ENCODE measurements at places on chromosomes 7 and 10.

- DNase-seq: no peak
These were observed 145.9 kb downstream of the NRCAM start for GRCh38 chr7:108310351-108310750.

GRCh38 chr10:92291921-92292845, 1.2 kb downstream of the MARCHF5 start:
- peak; percentile 10 for DNase-seq

DNA sequence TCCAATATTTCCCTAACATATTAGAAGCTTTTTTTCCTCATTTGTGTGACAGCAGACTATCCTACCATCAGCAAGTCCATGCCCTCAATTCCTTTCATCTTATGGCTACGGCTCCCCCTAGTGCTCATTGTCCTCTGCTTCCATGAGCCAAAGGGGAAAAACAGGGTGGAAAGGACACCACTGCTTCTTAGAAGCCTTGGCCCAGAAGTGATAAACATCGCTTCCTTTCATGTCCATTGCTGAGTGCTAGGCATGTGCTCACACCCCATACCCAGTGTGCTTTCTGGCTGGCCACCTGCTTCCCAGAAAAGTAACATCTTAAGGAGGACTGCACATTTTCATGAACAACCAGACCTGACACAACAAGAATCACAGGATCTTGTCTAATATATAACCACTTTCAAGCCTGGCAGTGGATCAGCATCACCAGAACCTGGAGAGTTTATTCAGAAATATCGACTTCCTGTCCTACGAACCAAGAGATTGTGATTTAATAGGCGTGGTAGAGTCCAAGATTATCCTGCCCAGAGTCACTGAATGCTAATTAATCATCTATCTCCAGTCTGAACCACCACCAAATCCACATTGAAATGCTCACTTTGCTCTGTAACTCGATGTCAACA, 650.5 kb upstream of the SORCS1 start:
- DNase-seq: no peak

GRCh38 chr10:114698271-114699061, 40.4 kb upstream of the ABLIM1 start:
- no peak for DNase-seq

GRCh38 chr10:17122052-17122451, 7.6 kb downstream of the CUBN start:
- no peak for DNase-seq

DNA sequence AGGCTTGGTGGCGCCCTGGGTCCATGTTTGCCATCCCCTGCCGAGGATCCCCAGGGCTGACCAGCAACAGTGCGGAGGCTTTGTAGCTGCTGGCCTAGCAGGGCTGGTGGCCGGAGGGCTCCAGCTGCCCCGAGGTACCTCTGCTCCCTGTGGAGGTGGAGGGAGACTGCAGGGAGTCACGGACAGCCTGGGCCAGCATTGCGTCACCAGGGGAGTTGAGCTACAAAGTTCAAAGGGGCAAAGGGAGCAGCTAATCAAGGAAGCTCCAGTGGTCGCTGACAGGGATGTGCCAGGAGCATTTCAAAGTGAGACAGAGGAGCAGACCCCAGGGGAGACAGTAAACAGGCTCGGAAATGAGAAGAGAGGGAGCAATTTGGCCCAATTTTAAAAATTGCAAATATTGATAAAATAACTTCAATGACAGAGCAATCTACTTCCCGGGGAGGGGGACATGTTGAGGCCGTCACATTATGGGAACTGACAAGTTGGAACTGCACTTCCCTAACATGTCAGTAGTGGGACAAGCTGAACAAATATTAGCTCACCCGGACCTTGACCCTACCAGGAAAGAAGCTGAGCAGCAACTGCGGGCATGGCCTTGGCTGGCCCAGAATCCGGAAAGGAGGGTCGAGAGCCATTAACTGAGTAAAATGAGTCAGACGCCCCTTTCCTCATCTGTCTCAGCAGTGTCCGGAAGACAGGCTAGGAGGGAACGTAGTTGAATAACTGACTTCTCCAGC, 39.4 kb downstream of the BTBD16 start:
- no peak for DNase-seq

- DNase-seq: no peak
These were observed 317.3 kb upstream of the CACNA2D1 start for GRCh38 chr7:82760831-82761230.

GRCh38 chr7:123741940-123742339, 6.9 kb downstream of the WASL start:
- no peak for DNase-seq

DNA sequence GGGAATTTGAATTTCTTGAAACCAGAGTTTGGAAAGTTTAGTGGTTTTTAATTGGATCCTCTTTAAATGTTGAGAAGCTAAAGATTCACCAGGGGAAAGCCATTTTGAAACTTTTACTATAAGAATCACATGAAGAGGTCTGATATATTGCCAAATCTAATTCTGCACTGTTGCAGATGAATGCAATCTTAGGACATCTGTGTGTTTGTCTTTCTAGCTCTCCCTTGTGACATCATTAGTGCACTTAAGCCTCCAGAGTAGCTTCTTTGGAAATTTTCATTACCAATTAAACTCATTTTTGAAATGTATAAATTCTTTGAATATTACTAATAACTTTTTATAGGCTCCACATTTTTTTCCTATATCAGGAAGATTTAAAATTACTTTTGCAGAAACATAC, 160.2 kb downstream of the BICC1 start:
- DNase-seq: no peak

DNA sequence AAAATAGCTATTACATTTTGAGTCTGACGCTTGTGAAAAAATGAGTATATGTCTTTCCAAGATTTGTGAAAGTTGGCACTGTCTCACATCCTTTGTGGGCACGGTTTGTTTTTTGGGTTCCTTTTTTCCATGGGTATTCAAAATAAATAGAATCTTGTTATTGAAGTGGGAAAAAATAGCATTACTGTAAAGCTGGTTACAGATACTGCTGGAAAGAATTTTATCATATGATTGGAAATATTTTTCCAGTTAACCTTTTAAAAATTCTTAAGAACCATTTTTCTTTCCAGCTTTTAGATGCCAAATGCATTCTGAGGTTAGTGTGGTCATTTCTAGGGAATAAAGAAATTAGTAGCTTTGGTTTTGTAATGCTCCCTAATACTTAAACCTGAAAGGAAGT, 11.4 kb downstream of the NET1 start:
- no peak for DNase-seq

- no peak for DNase-seq
These were observed 188.1 kb upstream of the MYO3A start for GRCh38 chr10:25745976-25746375.

GRCh38 chr10:21261842-21262294, 263.6 kb downstream of the SKIDA1 start:
- no peak for DNase-seq

DNA sequence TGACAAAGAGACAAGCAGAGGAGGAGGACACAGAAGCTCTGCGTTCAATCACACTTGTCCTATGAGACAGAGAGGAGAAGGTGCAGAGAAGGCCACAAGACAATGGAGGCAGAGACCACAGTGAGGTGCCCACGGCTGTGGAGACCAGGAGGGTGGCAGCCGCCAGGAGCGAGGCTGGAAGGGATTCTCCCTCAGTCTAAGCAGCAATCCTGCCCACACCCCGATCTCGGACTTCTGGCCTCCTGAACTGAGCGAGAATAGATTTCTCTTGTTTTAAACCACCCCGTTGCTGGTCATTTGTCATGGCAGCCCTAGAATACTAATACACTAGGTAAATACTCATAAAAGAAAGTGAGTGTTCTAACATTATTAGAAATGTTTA, 92.1 kb downstream of the CYTH3 start:
- no peak for DNase-seq

DNA sequence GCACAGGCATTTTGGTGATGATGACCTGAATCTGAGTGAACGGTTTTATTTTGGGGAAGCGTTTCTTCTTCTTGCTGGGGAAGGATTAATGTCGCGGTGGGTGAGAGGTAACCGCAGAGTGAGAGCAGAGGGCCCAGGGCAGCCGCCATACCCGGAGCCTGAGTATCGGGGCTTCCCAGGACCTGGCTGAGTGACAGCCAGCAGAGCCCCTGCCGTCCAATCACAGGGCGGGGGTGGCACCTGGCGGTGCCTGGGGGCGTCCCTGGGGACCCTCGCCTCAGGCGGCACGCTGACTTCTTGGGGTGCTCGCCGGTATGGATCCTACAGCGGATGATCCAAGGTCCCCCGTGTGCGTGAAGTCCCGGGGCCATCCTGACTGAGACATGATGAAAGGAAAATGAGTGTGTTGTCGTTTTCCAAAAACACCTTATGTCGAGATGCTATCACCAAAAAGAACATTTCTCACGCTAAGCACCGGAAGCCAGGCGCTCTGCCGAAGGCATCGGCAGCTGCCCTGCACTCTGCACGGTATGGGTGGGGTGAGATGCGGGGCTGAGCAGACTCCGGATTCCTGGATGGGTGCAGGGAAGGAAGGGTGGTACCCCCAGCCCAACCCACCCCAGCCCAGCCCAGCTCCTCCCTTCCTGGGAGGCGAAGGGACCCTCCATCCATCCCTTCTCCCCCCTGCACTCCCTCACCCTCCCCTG, 227.9 kb upstream of the SHH start:
- DNase-seq: no peak

DNA sequence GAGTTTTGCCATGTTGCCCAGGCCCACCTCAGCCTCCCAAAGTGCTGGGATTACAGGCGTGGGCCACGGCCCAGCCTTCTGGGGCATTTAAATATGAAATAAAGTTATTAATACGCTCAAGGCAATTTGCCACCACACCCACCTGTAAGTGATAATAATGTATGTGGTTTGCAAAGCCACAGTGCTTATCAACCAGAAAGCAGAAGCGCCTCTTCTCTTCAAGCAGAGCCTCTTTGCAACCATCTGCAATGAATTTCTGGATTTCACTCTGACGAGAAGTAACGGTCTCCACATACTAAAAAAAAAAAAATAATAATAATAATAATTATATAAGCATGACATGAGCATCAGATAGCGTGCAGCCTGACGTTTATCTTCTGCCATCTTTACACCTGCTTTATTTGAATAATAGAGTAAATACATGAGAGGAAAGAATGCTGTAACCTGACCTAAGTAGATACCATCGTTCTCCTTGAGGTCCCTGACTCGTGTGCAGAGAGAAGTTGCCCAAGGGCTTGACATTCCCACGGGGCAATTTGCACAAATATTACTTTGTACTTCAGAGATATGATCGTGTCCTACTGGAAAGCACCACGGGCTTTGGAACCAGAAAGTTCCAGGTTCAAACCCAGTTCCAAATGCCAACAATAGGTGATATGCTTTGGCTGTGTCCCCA, 34.0 kb downstream of the BRI3 start:
- no peak for DNase-seq

DNA sequence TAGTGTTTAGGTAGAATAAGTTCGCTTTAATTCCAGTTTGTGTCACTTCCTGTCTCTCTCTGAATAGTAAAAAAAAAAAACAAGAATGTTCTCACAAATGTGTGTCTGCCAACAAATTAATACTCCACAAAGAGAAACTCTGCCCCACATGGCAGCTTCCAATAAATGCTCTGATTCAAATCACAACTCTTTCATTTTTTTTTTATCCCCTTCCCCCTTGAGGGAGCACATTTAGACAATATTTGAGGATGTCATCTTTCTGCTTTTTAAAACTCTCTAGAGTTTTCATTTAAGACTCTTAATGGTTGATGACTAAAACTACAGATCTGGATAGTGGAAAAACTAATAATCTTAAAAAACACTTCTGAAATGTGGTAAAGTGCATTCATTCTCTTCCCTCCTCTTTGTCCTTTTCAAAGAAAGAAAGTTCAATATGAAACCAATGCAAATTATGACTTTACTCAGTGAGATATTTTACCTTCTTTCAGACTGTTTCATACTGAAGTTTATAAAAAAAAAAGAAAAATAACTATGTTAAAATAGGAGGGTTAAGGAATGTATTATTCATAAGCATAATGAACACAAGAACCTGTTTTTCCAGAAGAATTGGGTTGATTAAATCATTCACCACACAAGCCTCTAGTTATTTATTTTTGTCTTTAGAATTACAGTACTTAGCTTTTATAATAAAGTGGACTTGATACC, 42.3 kb downstream of the ARID5B start:
- no peak for DNase-seq

- no peak for DNase-seq
These were observed 141.7 kb upstream of the COL1A2 start for GRCh38 chr7:94252971-94253370.

- DNase-seq: no peak
These were observed 116.0 kb downstream of the BUB3 start for GRCh38 chr10:123270221-123270620.

DNA sequence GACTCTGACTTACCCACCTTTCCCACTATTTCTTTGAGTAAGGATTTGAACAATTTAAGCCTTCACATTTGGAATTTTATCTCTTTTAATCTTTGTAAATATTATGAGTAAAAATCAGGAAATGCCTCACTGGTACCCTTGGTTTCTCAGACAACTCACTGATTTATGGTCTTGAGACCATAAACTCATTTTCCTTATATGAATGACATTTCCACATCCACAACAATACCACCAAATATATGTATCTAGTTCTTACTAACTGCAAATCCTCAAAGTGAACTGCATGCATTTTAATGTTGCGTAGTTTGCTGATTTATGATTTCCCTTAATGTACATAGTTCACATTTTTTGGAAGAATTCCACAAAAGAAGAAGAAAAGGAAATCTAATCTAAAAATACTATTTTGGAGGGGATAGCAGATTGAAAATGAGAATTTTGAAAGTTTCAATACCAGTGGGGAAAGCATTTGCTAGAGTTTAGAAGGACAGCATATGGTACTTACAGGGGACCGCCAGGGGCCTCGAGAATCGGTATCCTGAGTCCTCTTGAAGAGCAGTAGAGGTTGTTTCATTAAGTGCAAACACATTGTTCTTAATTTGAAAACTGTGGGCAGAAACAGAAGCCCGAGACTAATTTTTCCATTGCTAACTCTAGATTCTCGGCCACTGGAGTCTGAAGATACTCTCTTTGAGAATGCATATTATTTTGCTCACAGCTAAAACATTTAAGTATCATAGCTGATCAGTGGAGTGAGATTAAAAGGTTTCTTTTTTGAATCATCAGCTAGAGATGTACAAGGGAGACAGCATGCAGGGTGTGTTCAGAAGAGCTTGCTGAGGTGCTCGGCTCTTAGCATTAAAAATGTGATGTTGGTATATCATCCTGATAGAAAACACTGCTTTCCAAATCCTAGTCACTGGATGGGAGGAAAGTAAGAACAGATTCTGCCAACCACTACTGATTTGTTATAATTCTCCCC, 964.0 kb downstream of the GATA3 start:
- DNase-seq: no peak
